ENCODE measurements at places on chromosomes 3 and 15.

DNA sequence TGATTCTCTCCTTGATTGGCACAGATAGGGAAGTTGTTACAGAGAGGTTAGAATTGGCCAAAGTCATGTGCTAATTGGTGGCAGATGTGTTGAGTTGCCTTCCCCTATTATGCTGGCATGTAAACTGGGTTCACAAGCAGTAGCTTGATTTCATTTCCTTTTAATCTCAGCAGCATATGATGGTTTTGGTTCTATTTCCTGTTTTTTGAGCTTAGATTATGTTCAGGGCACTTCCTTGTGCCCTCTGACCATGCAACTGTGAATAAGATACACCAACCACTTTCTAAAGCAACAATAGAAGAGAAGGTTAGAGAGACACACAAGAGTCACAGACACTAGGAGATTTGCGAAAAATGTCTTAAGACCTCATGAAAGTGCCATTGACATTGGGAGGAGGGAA, 16.5 kb downstream of the HPS3 start:
- DNase-seq, result no peak

GRCh38 chr3:192706272-192706671, 21.1 kb downstream of the FGF12 start:
- no peak for DNase-seq

DNA sequence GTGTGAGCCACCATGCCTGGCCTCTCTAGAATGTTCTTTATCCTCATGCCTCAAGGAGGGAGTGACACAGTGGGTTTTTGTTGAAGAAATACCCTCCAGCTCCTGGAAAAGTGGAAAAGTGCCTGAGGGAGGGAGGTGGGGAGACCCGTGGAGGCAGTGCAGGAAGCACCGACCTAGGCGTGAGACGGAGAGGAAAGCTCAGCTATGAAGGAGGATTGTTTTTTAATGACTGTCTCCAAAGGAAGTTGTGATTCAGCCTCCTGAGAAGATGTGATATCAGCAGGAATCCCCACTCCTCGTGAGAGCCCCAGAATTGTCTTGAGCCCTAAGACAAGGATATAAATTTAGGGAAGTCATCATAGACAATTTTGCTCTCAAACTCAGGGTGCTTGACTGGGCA, 21.7 kb downstream of the RPLP1 start:
- DNase-seq, result no peak

DNA sequence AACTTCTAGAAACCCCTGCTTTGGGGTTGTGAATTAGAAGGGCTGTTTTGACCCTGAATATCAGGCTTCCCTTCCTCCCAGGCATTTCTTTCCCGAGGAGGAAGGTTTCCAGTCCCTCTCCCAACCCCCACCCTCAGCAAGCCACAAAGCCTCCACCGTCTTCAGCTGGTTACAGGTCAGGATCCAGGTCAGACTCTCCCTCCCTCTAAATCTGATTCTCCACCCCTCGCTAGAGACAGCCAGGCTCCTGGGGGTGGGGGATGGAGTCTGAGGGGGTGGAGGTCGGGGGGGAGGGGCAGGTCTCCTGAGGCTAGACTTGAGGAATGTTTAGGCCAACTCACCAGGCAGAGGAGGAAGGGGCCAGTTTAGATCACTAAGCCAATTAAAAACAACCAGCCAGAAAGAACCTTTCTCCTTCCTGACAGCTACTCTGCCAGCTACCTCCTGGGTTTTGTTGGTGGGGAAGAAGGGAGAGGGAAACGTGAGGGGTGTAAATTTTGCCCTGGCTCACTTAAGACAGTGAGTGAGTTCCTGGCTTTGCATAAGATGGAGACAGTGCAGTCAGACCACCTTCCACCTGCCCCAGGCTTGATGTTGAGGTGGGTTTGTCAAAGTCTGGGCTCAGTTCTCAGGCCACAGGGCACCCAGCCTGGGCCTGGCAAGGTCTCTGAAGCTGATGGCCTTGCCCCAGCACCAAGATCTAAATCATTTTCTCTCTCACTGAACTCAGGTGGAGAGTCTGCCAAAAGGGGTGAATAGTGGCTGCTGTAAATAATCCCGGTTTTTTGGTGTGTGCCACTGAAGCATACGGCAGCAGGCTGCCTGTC, 19.5 kb downstream of the BMF start:
- no peak for DNase-seq
